ENCODE measurements at places on chromosomes 1 and 21.
A peak's percentile ranks its signal among the peaks of the same experiment; 100 is the strongest.

DNA sequence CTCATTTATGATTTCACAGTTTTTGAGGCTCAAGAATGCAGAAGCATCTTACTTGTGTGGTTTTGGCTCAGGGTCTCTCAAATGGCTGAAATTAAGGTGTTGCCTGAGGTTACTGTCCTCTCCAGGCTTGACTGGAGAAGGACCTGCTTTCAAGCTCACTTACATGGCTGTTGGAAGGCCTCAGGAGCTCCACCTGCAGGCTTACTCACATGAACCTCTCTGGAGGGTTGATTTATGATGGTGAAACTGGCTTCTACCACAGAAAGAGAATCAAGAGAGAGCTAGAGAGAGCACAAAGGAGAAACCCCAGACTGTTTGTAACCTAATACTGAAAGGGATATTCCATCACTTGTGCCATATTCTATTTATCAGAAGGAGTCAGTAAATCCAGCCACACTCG, 6.2 kb upstream of the KCNK2 start:
- DNase-seq: peak; percentile 61

GRCh38 chr1:224559981-224560728, 56.0 kb upstream of the CNIH3 start:
- peak; percentile 90 for DNase-seq

- DNase-seq: no peak
Measured at GRCh38 chr1:244675167-244675566, 22.2 kb downstream of the DESI2 start.

GRCh38 chr1:15931401-15931800, 44.5 kb downstream of the ZBTB17 start:
- no peak for DNase-seq

DNA sequence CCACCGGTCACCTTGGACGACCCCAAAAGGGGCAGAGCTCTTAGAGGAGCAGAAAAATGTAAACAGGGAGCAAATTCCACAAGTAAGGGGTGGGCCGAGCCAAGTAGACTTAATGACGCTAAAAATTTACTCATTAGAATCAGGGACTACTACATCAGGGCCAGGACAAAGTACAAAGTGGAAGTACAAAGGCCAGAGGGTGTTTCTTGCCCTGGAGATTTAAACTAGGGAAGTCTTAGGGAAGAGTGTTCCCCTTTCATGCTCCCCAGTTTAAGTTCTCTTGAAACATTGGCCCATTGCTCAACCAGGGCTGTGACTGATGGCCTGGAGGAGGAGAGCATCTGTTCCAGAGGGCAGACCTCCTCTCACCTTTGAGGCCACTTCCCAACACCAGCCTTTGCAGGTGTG, 48.6 kb downstream of the BACH1 start:
- DNase-seq: no peak

DNA sequence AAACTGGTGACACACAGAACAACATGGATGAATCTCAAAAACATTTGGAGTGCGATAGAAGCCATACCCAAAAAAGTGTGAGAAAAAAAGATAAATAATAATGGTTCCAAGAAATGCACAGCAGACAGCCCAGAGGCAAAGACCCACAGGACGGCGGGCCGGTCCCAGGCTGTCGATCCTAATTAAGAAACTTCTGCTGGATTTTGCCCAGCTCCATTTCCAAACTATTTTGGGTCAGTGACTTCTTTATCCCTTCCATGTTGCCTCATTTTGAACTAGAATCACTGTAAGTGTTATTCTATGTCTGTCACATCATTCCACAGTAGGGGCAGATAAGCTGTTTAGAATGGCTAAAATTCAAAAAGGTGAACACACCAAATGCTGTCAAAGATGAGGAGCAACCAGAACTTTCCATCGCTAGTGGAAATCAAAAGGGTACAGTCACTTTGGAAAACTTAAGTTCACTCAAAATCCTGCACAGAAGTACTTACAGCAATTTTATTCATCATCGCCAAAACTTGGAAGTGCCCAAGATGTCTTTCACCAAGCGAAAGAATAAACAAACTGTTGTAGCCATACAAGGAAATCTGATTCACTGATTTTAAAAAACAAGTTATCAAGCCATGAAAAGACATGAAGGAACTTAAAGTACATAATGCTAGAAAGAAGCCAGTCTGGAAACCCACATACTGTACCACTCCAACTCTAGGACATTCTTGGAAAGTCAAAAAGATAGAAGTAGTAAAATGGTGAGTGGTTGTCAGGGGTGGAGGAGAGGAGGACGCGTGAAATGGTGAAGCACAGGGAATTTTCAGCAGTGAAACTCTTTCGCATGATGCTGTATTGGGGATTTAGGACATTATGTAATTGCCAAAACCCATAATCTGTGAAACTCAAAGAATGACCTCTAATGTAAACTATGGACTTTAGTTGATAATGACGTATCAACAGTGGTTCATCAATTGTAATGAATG, 7.5 kb downstream of the NBPF1 start:
- no peak for DNase-seq

- no peak for DNase-seq
Measured at GRCh38 chr1:31549809-31550620, 26.3 kb upstream of the TINAGL1 start.

- no peak for DNase-seq
Measured at GRCh38 chr21:31176080-31176551, 137.8 kb upstream of the KRTAP19-8 start.

All from fibroblast of upper back skin (primary cell).